Glomerular endothelial cell (primary cell): ENCODE measurements at places on chromosomes 13 and 19. TPM values are rescaled to one million over a fixed set of nuclear protein-coding genes. Genes with fewer than 3 reads are reported as not detected.
A peak's percentile ranks its signal among the peaks of the same experiment; 100 is the strongest.

DNA sequence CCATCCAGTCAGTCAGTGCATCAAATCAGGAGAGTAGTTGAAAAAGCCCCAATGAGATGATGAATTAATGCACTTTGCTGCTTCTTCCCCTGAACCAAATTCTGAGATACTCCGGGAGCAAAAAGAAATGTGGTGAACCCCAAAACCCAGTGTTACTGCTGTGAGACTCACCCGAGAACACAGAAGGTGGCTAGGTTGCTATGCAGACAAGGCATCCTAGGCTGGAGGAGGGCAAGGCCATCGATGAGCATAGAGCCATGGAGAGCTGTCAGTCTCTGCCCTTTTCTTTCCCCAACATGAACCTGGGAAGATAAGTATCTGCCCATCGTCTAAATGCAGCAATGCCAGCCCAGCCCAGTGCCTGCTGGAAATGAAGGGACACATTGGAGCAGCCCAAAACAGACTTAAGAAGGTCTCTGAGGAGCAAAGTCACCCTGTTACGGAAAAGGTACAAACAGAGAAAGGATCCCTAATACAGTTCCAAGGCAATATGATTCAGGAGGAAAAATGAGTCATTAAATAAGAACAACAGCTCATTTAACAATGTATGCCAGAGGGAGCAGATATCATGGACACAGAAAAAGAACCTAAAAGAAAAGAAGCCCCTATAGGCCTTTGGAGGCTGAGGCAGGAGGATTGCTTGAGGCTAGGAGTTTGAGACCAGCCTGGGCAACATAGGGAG lies 272.0 kb downstream of the FOXO1 start:
- no peak for DNase-seq

- DNase-seq: no peak
Measured at GRCh38 chr19:47331931-47332547, at the start of gene C5AR2. Gene C5AR2 (plus strand): TSS chr19:47332175. CDS start chr19:47340800, 8,625 bp downstream.

DNA sequence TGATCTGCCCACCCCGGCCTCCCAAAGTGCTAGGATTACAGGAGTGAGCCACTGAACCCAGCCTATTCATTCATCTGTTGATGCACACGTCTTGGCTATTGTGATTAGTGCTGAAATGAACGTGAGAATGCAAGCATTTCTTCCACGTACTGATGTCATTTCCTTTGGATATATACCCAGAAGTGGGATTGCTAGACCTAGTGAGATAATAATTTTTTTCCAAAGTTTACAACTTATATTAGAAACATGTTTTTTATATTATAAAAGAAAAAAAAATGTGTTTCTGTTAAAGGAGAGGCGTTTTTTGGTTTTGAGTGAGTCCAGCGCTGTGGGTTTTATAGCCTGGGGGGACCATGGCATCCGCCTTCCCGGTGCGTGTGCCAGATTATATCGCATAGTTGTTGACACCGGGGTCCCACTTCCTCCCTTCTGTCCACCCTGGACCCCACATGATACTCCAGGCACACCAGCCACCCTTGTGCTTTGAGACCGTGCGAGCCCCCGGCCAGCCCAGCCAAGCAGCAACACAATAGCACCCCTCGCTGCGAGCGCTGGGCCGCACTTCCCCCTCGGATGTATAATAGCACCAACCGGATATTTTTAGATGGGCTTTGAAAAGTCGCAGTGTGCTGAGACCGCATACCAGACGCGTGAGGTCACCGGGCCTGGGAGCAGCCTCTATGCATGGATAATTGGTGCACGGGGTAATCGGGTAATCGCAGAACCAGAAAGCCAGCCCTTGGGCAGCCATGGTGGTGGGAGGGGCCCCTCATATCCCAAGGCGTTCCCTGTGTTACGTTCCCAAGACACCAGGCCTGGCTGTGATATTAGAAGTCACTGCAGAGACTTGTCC lies 59.6 kb downstream of the MYO9B start:
- peak; percentile 95 for DNase-seq

DNA sequence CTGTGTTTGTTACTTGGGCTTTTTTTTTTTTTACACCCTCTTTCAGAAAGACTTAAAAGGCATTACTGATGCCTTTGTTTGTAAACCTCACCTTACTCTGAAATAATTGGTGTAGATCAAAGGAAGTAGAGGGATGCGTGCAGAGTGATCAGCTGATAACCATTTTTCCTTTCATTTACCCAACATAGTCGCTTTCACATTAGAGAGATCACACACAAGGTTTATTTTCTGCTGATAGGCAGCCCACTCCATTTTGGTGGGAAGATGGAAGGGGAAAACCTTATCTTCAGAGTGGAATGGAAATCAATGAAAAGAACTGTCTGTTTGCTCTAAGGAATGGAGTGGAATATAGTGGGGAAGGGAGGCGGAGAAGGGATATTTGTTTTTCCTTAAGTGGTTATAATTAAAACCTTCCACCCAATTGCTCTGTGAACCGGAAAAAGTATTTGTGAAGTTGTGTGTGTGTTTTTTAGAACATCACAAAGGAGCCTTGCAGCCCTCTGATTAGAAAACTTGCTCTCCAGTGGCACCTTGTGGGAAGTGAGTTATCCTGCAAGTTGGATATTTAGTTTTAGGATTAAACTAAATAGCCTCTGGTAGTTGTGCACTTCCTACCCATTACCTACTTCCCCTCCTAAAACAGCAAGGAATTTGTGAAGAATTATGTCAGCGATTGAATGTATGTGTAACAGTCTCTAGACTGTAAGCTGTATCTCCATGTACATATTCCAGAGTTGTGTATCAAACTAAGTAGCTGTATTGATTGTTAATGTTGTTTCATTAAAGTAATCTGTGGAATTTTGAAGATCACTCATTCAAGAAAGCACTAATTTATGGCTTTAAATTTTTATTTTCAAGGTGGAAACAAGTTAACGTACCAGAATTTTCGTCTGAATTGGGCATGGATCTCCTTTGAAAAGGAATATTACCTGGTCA lies 76.8 kb downstream of the FREM2 start:
- DNase-seq: no peak

- DNase-seq: no peak
Measured at GRCh38 chr13:94921181-94921580, 208.8 kb upstream of the SOX21 start.

- no peak for DNase-seq
Measured at GRCh38 chr13:44573071-44573470, 3.1 kb downstream of the TSC22D1 start.

- no peak for DNase-seq
Measured at GRCh38 chr13:36354842-36355623, 8.8 kb upstream of the SPART start.

GRCh38 chr19:383040-383439 lies 25.9 kb downstream of the C2CD4C start:
- no peak for DNase-seq

CCDC9 gene
- total RNA-seq: 10.0 and 19.9 TPM in 2 replicates

ELSPBP1 gene
- total RNA-seq: not detected in 2 replicates

ERCC1 gene
- total RNA-seq: 96.3 and 120 TPM in 2 replicates

CAPN12 gene
- 0.34 and 0.93 TPM in 2 replicates for total RNA-seq

ZNF440 gene
- 5.3 and 7.8 TPM in 2 replicates for total RNA-seq

SRRM5 gene
- 0.29 TPM in 1 of 2 replicates, not detected in the other for total RNA-seq
